ENCODE measurements at places on chromosomes 12 and 14. TPM values are rescaled to one million over a fixed set of nuclear protein-coding genes. Genes with fewer than 3 reads are reported as not detected.

- DNase-seq: no peak
- H3K4me1 ChIP-seq: no peaks in the 10 kb centered on the region
- no peak overlapping the region for H3K4me3 ChIP-seq
- no peak overlapping the region for H3K27ac ChIP-seq
- H3K36me3 ChIP-seq: no peaks in the 10 kb centered on the region
These were observed 98.1 kb downstream of the GAS2L3 start for GRCh38 chr12:100671396-100672074.

DNA sequence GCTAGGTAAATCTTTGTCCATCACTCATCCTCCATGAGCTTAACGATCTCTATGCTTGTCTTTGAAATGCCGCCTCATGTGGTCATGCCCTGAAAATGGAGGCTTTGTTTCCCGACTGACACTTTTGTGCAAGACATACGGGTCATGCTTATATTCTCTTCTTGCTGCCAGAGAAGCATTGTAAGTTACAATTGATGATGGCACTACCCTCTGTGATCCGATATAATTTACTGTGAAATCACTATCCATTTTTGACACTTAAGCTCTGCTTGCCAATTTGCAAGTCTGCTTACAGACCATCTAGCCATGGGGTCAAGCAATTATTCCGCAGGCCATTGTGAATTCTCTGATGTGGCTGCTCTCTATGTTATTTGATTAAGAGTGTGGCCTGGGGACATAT lies 650.0 kb downstream of the FLRT2 start:
- H3K27ac ChIP-seq: no peak overlapping the region
- no peak overlapping the region for H3K4me3 ChIP-seq
- H3K27me3 ChIP-seq: no peaks in the 10 kb centered on the region
- H3K4me1 ChIP-seq: no peaks in the 10 kb centered on the region

GRCh38 chr14:92978229-92979021 lies 55.5 kb downstream of the CHGA start:
- H3K27ac ChIP-seq: no peak overlapping the region
- no peaks in the 10 kb centered on the region for H3K4me1 ChIP-seq
- H3K4me3 ChIP-seq: no peak overlapping the region
- no peak for DNase-seq

Gene RNF212B
- total RNA-seq: not detected

- no peaks in the 10 kb centered on the region for H3K27me3 ChIP-seq
- peak overlapping the region; percentile 18 for H3K27ac ChIP-seq
- DNase-seq: no peak
- peaks cover 4% of the 10 kb centered on the region for H3K4me1 ChIP-seq
- H3K36me3 ChIP-seq: no peaks in the 10 kb centered on the region
These were observed 75.9 kb upstream of the RERGL start for GRCh38 chr12:18165889-18166288.

GRCh38 chr12:47808574-47809365 lies 10.9 kb downstream of the HDAC7 start:
- H3K4me3 ChIP-seq: peak overlapping the region; percentile 72
- H3K36me3 ChIP-seq: peaks cover 14% of the 10 kb centered on the region
- peaks cover 98% of the 10 kb centered on the region for H3K4me1 ChIP-seq
- H3K27me3 ChIP-seq: no peaks in the 10 kb centered on the region
- DNase-seq: peak; percentile 35
- H3K27ac ChIP-seq: peak overlapping the region; percentile 97

- no peak overlapping the region for H3K4me3 ChIP-seq
- H3K27me3 ChIP-seq: no peaks in the 10 kb centered on the region
- no peaks in the 10 kb centered on the region for H3K36me3 ChIP-seq
- H3K4me1 ChIP-seq: peaks cover 7% of the 10 kb centered on the region
- DNase-seq: no peak
- H3K27ac ChIP-seq: no peak overlapping the region
These were observed 21.8 kb downstream of the PLXNC1 start for GRCh38 chr12:94169966-94170689.

DNA sequence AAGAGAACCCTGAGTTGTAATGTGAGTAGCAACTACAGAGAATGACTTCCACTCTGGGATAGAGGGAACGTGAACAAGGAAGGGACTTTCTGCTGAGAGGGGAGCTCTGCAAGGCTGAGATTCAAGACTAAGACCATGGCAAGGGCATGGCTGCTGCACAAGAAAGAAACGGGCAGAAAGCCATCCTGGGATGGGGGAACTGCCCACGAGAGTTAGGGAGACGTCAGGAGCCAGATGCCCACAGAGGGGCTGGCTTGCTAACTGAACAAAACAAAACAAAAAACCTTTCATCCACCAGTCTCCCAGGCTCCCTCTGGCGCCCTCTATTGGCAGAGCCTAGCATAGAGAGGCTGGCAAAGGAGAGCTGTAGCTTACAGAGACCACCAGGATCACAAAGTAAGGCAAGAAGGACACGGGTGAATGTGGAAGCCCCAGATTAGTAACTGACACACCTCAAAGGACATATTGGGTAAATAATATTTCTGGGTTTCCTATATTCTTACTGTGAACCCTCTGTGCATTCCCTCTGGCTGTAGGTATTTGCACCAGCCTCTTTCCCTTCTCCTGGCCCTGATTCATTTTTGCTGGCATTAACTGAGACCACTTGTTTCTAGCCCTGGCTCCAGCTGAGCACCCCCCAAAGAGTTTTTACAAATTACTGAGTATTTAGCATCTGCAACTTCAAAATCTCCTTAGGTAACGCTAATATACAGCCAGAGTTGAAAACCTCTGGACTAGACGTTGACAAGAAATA lies 338.3 kb downstream of the EMP1 start:
- H3K36me3 ChIP-seq: no peaks in the 10 kb centered on the region
- no peak overlapping the region for H3K4me3 ChIP-seq
- H3K27ac ChIP-seq: no peak overlapping the region
- H3K27me3 ChIP-seq: no peaks in the 10 kb centered on the region
- DNase-seq: peak; percentile 1

GRCh38 chr12:75606151-75606550 lies 94.7 kb upstream of the KRR1 start:
- no peak for DNase-seq
- H3K27me3 ChIP-seq: no peaks in the 10 kb centered on the region
- H3K36me3 ChIP-seq: no peaks in the 10 kb centered on the region
- H3K27ac ChIP-seq: no peak overlapping the region

- H3K36me3 ChIP-seq: peaks cover 7% of the 10 kb centered on the region
- H3K27ac ChIP-seq: no peak overlapping the region
- H3K4me3 ChIP-seq: no peak overlapping the region
- DNase-seq: no peak
- no peaks in the 10 kb centered on the region for H3K27me3 ChIP-seq
These were observed 43.6 kb downstream of the DDX51 start for GRCh38 chr12:132100306-132101065.

DNA sequence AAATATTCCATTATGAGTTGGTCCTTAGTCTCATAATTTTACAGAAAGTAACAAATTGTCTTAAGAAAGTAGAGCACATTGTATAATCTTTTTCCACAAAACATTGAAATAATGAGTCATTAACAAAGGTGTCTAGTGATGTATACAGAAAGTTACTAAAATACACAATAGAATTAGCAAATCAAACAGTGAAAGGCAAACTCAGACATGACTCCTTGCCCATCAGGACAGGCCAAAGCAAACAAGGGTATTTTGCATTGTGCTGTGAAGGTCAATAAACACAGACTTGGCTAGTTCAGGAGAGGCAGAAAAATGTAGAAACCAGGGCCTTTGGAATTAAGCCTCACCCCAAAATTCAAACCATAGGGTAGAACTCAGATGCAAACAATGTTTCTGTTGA lies 37.3 kb downstream of the SIX4 start:
- H3K36me3 ChIP-seq: no peaks in the 10 kb centered on the region
- no peak for DNase-seq
- no peak overlapping the region for H3K27ac ChIP-seq
- H3K4me1 ChIP-seq: no peaks in the 10 kb centered on the region
- no peaks in the 10 kb centered on the region for H3K27me3 ChIP-seq

- no peaks in the 10 kb centered on the region for H3K27me3 ChIP-seq
- peak overlapping the region; percentile 99 for H3K4me3 ChIP-seq
- peak overlapping the region; percentile 88 for H3K27ac ChIP-seq
- peaks cover 78% of the 10 kb centered on the region for H3K4me1 ChIP-seq
- DNase-seq: no peak
These were observed 1.9 kb upstream of the CLEC2D start for GRCh38 chr12:9667403-9668160.

DNA sequence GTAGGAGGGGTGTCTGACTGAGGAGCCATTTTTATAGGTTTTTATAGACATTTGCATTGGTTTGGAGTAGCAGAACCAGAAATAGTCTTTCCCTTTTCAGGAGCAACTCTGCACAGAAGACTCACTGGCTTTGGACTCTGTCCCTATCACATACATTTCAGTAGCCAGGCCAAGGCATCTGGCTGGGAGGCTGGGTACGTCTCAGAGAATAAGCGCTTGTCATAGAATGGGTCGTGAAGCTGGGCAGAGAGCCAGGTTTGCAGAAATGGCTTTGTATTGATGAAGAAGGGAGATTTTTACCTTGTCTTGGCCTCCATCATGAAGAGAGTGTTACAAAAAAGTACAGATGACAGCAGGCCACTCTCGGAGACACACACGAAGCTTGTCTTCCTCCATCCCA lies 98.6 kb downstream of the CACNA1C start:
- DNase-seq: no peak
- no peak overlapping the region for H3K4me3 ChIP-seq
- no peaks in the 10 kb centered on the region for H3K36me3 ChIP-seq
- no peak overlapping the region for H3K27ac ChIP-seq

DNA sequence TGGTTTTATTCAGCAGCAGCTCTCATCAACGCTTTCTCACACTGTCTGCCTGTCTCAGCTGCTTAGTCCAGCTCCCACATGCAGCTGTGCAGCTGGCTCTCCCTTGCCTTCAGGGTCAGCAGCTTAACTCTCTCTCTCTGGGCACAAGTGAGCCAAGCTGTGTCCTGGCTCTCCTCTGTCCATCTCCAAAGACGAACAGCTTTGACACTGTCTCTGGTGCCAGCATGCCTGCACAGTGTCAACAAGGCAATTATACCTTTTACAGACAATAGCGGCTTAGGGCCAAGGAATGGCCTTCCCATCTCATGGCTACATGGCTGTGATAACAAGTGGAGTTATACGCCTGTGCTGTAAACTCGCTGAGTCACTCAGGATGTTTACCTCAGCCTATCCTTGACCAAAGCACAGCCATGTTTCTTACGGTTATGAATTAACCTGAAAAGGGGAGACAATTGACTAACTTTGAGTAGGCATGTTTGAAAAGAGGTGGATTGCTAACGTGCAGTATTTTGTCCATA lies 38.4 kb upstream of the MANSC4 start:
- H3K36me3 ChIP-seq: no peaks in the 10 kb centered on the region
- H3K4me1 ChIP-seq: peaks cover 18% of the 10 kb centered on the region
- DNase-seq: no peak

Gene CLBA1
- total RNA-seq: 0.89 TPM

- H3K4me3 ChIP-seq: no peak overlapping the region
- H3K4me1 ChIP-seq: no peaks in the 10 kb centered on the region
- H3K27me3 ChIP-seq: no peaks in the 10 kb centered on the region
- DNase-seq: no peak
These were observed 19.3 kb upstream of the PRKAG1 start for GRCh38 chr12:49037947-49038237.

DNA sequence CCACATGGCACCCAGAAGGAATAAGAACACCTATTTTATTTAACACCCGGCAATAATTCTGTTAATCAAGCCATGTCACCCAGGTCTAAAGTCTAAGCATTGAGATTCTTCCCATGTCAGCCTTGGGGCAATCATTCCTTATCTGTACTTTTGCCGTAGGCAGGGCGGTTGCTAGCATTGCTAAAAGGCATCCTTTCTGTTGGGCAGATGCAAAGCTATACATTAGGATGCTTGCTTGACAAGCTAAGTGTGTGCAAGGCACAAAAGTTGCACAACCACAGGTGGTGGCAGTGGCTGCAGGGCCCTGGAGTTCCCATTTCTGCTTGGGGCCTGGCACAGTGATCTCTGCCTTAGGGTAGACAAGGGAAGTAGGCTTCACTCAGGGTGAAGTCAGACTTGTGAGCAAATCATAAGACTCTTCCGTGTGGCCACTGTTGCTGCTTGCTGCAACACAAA lies 12.5 kb upstream of the GALNT6 start:
- DNase-seq: no peak
- no peaks in the 10 kb centered on the region for H3K36me3 ChIP-seq
- H3K4me1 ChIP-seq: no peaks in the 10 kb centered on the region
- no peak overlapping the region for H3K27ac ChIP-seq
